ENCODE measurements at places on chromosomes 4 and X.

DNA sequence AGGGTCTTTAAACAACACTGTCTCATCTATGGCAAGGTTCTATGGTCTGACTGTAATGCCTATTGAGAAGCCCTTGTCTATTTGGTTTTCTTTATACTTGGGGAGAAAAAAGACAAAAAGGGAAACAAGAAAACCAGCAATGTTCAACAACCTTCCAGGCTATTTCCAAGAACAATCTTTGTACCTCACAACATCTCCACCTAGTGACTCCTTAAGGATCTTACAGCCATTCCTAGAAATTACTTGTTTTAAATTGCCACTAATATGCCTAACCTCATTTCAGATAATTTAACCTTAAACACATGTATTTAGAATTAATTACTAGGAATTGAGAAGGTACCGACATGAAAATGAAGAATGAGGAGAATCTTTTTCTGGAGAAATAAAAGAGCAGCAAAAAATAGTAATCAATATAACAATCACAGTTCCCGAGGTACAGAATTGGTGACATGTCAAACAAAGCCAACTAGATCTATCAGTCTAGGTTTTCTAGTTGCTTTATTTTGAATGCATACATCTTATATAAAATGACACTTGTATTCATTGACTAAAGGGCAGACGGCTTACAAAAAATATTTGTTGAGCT is 1.6 kb upstream of the RBM46 start:
- DNase-seq, result no peak

DNA sequence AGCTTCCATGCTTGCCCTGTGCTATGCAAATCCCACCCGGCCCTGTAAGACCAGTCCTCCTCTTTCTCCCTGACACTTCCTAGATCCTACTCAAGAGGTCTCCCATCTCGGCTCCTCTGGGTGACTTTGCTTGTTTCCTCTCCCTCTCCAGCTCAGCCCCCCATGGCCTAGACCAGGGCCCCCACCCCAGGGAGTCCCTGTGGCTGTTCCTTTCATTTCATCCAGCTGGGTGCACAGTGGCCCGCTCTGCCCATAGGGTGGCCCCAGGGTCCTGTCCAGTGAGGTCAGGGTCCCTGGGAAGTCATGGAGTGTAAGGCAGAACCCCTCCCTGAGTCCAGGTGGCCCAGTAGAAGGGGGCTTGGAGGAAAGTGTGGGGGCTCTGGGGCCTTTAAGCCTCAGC is 52.3 kb upstream of the NKX1-1 start:
- no peak for DNase-seq

DNA sequence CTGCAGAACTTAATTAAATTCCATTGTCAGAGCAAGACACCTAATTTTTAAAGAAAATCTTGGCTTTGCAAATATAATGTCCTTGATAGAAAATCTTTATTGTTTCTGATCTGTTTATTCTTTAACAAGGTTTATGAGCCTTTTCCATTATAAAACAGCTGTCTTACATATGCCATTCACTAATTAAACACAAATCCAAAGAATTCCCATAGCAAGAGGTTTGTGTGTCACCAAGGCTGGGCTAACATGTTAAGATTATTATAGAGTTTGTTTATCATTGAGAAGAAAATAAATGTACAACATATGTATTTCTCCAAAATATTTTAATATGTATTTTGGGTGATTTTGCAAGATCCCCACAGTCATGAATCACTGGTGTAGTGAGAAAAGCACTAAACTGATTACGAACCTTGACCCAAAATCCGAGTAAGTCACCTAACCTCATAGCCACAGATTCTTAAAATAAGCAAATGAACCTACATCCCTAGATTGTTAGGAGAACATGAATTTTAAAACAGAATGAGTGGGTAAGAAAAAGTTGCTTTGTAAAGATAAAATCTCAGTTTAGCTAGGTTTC is 694.8 kb upstream of the INTU start:
- DNase-seq, result no peak

DNA sequence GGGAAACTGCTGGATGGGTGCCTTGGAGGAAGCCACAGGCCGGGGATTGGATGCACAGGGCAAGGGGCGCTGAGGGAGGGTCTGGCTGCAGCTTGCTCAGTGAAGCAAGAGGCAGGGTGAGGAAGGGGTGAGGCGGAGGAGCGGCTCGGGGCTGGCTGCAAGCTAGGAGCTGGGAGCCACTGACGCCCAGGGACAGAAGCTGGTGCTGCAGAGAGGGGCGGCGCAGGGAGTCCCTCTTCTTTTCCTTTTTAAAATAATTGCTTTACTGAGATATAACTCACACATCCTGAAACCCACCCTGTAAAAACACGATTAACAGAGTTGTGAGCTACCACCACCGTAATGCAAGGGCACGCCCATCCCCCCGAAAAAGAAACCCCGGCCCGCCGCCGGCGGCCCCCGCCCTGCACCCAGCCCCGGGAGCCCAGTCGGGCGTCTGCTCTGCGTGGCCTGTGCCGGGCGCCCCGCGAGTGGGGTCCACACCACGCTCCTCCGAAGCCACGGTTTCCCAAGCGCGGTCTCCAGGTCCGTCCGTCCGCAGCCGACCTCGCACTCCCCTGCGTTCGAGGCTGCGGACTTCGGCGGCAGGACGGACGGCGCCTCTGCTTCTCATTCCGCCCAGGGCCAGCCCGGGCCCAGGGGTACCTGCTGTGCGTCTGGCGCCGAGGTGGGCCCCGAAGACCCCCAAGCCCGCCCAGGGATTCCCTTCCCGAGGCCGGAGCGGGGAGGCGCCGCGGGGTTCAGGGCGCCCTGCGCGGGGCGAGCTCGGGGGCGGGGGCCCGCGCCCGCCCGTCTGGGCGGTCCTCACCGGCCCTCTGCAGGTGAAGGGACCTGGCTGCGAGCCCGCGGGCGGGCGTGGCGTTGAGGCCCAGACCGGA is 866 bp upstream of the UVSSA start:
- no peak for DNase-seq

- no peak for DNase-seq
Observed at GRCh38 chrX:50470103-50471031, at the start of gene DGKK. Gene DGKK, minus strand, starts transcription at chrX:50470825. Its CDS starts 147 bp downstream, at chrX:50470678.

GRCh38 chrX:104098151-104098808 is 14.0 kb upstream of the ZCCHC18 start:
- DNase-seq, result no peak

DNA sequence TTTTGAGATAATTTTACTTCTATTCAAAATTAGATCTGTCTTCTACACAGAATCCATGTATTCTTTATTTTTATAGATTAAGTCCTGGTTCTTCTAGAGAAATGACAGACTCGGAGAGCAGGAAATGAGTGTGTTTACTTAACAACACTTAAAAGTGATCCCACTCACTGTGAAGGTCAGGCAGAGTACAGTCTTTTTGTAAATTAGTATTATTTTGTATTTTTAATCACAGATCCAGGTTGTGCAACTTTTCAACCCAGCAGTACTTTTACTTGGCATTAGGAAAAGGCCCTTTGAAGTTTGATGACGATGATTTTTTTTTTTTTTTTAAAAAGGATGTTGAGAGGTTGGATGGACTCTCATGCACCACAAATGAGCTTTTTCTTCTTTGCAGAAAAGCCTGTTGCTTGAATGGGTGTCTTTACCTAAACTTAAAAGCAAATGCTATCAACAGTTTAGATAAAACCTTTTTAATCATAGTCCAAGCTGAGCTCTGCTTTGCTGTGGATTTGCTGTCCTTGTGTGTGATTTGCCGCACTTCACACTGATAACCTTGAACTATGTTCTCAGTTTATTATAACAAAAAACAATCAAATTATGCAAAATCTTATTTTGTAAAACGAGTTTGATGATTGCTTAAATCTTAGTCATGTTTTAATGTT is 114.1 kb downstream of the MXRA5 start:
- no peak for DNase-seq

- no peak for DNase-seq
Observed at GRCh38 chr4:145788755-145789154, 108.8 kb downstream of the C4orf51 start.

DNA sequence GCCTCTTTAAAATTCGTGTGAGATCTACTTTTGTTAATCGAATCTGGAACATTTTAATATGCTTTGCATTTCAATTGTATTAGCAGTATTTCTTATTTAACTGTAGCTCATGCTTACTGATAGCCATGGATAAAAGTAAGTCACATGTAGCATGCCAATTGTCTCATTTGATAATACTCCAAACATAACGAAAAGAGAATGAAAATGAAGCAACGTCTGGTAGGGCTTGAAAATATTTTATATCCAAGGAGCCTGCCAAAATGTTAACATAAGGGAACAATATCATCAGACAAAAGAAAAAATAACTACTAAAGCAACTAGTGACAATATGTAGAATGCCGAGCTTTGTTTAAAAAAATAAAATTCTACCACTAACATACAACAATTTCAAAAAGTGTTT is 94.1 kb upstream of the MID1 start:
- no peak for DNase-seq

- no peak for DNase-seq
Observed at GRCh38 chr4:127656047-127656680, 23.4 kb downstream of the INTU start.

DNA sequence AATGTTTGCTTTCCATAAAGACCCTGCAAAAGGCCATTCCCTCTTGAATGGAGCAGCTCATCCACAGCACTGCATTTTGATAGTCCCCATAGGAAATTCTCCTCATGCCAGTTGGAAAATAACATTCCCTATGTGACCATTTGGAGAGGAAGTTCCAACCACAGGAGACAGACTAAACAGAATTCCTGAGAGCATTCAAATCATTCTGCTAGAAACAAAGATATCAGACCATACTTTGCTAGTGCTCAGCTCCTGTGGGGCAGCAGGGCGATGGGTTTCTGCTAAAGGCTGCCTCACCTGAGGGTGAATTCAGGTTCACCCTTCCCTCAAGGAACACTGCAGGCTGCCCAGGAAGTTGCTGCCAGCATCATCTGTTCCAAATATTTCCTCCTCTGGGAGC is 58.8 kb downstream of the LNX1 start:
- no peak for DNase-seq

- no peak for DNase-seq
Observed at GRCh38 chr4:1686440-1687036, 2.4 kb upstream of the FAM53A start.

- no peak for DNase-seq
Observed at GRCh38 chrX:121084903-121085611, 37.6 kb downstream of the GLUD2 start.

DNA sequence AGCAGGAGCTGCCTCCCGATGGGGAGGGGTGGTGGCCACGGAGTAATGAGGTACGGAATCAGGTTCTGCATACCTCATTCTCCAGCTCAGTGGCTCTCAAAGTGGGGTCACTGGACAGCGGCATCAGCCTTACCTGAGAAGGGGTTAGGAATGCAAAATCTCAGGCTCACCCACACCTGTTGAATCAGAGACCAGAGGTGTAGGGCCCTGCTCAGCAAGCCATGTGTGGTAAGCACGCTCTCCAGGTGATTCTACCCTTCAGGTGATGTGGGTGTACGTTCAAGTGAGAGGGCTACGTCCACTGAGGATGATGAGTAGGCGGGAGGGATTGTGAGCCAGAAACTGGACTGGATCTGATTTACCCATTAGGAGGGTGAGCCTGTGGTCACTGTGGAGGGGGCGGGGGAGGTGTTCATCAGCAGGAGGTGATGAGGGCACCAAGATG is 65.8 kb downstream of the ANAPC4 start:
- DNase-seq, result no peak

GRCh38 chr4:65071564-65071963 is 598.7 kb downstream of the EPHA5 start:
- DNase-seq, result no peak

DNA sequence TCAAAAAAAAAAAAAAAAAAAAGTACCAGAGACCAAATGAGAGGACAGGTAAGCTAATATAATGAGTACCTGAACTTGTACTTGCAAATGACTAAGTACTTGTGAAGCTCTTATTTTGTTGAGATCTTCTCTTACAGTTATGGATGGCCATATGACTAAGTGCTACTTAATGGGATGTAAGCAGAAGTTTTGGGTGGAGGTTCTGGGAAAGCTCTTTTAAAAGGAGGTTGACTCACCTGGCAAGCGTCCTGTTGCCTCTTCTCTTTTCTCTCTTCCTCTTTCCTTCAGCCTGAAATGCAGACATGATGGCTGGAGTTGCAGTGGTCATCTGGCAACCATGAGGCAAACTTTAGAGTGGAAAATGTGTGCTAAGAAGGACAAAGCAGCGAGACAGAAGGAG is 36.9 kb upstream of the MED14 start:
- DNase-seq, result no peak

DNA sequence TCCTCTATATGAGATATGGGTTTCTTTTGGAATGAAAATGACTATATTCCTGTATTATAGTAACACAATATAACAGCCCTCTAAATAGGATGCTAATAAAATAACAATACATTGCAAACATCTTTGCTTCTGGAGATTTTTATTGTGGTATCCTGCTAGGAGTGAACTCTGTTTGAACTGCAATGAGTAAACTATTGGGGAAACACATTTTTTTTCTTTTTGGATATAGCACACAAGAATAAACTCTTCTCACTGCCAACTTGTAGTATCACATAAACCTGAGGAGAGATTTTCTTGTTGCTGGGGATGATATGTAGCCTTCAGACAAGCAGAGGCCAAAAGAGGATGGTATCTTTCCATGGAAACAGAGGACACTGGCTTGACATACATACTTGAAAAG is 238.2 kb downstream of the C4orf33 start:
- no peak for DNase-seq

DNA sequence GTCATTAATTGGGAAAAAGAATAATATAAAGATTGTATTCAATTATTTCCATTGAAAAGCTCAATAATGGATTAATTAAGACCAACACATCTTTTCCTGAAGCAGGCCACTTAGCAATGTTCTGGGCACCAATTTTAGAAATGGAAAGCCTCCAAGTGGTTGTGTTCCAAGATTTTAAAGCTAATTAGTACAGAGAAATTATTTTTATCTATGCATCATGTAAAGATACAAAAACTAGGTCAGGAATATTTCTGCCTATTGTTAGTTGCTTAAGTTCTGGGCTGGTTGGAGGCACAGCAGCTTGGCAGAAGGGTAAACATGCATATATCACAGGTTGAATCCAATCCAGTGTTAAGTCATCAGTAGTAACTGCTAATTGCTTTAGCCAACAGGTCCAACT is 101.9 kb downstream of the RASL11B start:
- DNase-seq, result no peak

- no peak for DNase-seq
Observed at GRCh38 chr4:157992038-157992705, 180.7 kb downstream of the GASK1B start.

DNA sequence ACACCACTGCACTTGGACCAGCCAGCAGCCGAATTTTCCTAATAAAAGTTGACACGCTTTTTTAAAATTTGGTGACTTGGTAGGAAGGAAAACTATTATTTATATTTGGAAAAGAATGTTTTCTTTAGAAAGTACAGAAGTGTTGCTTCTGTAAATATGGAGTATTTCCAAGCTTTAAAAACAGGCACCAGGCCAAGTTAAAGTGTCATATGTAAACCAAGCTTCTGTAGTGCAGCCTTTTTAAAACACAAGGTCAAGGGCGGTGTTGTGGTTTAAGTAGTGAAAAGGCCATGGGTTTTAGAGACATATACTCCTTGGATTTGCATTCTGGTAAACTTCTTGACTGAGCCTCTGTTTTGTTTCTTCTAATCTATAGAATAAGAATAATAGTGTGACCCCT is 62.7 kb downstream of the TRIM2 start:
- DNase-seq, result no peak

GRCh38 chr4:7186031-7186430 is 6.3 kb upstream of the SORCS2 start:
- no peak for DNase-seq
